GM04504 (cell line): ENCODE measurements at places on chromosomes 1 and 21.

GRCh38 chr1:91455896-91456295 lies 44.8 kb upstream of the CDC7 start:
- no peak for DNase-seq

- no peak for DNase-seq
Observed at GRCh38 chr1:14220324-14220723, 378.2 kb upstream of the KAZN start.

- DNase-seq = peak; percentile 63
Observed at GRCh38 chr1:236064674-236065508, at the start of gene NID1. Gene NID1 (minus strand): TSS chr1:236065090. CDS start chr1:236065079, 11 bp downstream.

GRCh38 chr1:91993256-91993655 lies 36.5 kb upstream of the EPHX4 start:
- DNase-seq = no peak

GRCh38 chr1:159921700-159922504 lies 3.4 kb downstream of the TAGLN2 start:
- DNase-seq = no peak

GRCh38 chr1:12012560-12013316 lies 6.6 kb upstream of the MIIP start:
- no peak for DNase-seq

GRCh38 chr1:47231301-47232186 lies 481 bp downstream of the TAL1 start:
- DNase-seq = peak; percentile 8

- DNase-seq = no peak
Observed at GRCh38 chr1:150890033-150890416, 3.1 kb downstream of the CTXND2 start.

GRCh38 chr1:116556289-116557006 lies 14.4 kb downstream of the CD58 start:
- DNase-seq = peak; percentile 30

DNA sequence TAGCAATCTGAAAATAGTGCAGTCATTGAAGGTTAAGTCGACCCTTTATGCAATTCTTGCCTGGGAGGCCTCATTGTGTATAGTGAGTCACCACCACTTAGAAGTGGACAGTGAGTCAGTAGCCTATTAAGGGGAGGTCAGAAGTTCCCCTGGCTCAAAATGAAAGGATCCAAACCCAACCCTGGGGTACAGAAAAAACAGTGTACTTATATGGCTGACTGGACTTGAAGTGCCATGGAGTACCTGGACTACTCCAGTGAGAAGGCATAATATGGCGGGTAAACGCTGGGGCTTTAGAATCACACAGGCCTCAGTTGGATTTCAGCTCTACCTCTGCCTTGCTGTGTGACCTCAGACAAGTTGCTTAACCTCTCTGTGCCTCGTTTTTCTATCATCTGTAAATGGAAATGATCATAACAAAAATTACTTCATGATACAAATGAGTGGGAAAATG lies 2.2 kb upstream of the BCL9 start:
- peak; percentile 87 for DNase-seq

GRCh38 chr1:229596925-229597699 lies 28.8 kb downstream of the TAF5L start:
- peak; percentile 63 for DNase-seq

- DNase-seq = no peak
Observed at GRCh38 chr1:98021126-98021525, 100.3 kb upstream of the DPYD start.

- peak; percentile 95 for DNase-seq
Observed at GRCh38 chr1:31843506-31843905, 27.7 kb upstream of the SPOCD1 start.

DNA sequence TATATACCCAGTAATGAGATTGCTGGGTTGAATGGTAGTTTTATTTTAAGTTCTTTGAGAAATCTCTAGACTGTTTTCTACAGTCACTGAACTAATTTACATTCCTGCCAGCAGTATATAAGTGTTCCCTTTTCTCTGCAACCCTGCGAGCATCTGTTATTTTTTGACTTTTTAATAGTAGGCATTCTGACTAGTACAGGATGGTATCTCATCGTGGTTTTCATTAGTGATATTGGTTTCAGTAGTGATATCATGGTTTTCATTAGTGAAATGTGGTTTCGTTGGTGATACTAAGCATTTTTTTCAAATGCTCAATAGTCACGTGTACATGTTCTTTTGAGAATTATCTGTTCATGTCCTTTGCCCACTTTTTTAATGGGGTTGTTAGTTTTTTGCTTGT lies 316.8 kb downstream of the PTBP2 start:
- DNase-seq = no peak

DNA sequence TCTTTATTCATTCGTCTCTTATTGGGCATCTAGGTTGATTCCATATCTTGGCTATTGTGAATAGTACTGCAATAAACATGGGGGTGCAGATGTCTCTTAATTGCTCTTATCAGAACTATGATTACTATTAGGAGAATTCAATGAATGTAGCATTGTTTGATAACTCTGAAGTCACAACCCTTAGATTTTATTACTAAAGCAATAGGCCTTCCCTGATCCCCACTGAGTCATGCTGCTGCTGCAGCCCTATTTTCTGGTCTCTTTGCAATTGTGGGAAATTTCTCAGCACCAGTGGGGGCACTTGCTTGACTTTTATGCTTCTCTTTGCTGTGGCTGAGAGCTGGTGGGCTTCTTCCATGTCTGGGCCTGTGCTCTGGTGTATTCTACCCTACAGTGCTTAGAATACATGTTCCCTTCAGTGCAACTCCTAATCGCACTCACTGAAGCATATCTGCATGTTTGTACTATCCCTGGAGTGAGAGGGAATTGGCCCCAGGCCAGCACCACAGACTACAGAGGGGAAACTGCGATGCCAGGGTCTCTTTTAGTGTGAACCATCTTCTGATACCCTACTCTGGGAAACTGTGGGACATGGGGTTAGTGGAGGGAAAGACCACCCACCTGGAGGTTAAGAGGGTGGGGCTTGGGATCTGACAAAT lies 52.2 kb upstream of the ROR1 start:
- no peak for DNase-seq

- no peak for DNase-seq
Observed at GRCh38 chr1:95497566-95497965, 263.6 kb downstream of the RWDD3 start.

GRCh38 chr1:44408212-44408582 lies 3.1 kb downstream of the RNF220 start:
- no peak for DNase-seq

DNA sequence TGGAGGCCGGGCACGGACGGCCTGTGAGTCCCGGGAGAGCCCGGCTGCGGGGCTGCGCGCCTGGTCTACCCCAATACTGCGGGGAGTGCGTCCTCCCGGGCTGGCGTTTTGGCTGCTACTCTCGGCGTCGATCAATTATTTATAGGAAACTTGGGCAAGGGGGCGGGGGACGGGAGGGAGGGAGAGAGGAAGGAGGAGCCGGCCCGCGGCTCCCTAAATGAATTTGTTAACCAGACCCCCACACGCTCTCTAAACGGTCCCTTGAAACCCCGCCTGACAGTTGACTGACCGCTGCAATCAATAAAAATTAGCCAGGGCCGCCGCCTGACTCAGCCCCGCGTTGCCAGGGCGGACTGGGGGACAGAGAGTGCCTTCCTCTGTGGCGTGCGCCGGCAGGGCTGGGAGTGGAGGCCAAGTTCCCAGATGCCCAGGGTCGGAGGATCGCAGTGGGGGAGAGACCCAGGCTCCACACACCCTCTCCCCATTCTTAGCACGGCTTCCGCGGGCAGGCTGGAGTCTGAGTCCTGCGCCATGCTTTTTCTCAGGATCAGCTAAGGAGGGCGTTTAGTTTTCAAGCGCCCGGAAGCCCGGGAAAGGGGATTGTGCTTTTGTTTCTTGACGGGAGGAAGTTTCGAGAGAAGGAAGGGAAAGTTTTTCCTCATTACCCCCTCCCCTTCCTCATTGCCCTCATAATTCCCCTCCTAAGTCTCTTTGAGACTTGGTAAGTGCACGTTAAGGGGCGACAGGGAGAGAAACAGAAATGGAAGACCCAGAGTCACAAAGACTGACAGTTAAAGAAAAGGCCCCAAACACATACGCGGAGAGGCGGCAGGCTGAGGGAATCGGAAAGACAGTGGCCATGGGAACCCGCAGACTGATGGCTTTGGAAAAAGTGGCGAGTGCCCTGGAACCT lies 6.2 kb downstream of the PAX7 start:
- no peak for DNase-seq

- DNase-seq = no peak
Observed at GRCh38 chr1:115712911-115713609, 55.5 kb downstream of the CASQ2 start.

DNA sequence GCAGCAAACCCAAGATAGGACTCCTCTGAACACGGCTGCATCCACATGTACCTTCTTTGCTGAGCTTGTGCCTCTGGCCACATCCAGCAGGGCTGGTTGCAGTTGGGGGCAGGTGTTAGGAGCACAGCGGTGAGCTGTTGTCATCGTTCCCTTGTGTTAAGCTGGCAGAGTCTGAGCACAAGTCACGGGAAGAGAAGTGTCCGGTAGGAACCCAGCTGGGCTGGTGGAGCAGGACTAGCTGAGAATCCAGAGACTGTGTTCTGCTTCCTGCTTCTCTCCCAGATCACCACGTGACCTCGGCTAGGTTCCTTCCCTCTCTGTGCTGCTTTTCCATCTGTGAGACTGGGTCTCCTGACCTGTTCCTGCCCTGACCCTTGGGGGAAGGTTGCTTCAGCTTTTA lies 105.1 kb downstream of the PCBP3 start:
- DNase-seq = no peak

DNA sequence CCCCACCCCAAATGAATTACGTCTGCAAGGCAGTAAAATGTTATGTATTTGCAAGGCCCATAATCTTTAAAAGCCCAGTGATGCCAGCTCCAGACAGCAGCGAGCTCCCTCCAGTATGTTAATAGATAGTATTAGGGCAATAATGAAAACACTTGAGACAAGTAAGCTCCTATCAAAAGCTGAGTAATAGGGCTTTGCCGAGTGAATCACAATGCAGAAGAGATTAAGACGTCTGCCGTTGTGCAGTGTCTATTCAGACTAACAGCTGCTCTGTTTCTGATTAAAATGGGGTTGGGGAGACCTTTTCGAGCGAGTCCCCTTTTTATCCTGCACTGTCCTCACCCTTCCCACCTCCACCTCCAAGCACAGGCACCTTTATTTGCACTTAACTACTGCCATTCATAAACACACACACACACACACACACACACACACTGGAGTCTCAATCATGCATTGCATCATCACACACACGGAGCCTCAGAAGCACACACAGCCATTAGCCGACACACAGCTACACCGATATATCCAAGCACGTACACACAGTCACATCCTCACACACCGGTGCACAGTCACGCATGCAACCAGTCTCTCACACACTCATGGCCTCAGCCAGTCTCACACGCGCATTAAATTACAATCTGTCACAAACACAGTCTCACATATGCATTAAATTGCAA lies 46.0 kb upstream of the FOXO6 start:
- no peak for DNase-seq

GRCh38 chr21:39014747-39015146 lies 168.5 kb downstream of the PSMG1 start:
- DNase-seq = peak; percentile 70

DNA sequence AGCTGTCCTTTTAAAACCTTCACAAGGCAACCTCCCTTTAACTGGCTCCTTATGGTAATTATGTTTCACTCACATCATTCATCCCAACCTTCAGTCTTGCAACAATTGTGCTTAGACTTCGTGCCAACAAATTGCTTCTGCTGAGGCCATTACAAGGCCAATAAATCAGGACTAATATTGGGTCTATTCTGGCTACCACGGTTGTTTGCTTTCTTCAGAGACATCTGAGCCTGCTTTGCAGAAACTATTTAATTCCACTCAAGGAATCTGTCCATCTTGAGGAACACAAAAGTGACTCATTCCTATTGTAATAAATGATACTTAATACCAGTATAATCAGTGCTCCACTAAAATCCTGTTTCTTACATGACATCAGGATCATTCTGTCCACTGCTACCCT lies 2.6 kb upstream of the GSTM4 start:
- DNase-seq = no peak

- DNase-seq = no peak
Observed at GRCh38 chr1:53590104-53590503, 130.9 kb downstream of the DMRTB1 start.

- DNase-seq = no peak
Observed at GRCh38 chr1:205733438-205734175, 16.4 kb downstream of the NUCKS1 start.

GRCh38 chr1:11704691-11705475 lies 13.4 kb downstream of the DRAXIN start:
- no peak for DNase-seq

GRCh38 chr1:238248356-238248755 lies 357.6 kb upstream of the ZP4 start:
- DNase-seq = no peak

DNA sequence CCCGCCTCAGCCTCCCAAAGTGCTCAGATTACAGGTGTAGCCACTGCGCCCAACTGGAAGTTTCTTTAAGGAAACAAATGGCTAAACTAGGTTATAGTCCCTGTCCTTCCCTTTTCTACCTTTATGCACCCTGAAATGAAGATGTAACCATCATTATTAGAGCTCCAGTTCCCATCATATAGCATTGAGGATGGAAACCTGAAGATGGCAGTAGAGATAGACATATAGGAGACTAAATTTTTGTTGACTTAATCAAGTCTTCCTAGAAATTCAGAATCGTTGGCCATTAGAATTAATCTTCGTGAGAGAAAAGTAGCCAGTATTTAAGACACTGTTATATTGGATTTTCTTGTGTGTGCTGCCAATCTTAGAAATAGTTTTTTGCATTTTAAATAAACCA lies 1016.3 kb upstream of the NCAM2 start:
- DNase-seq = no peak

- DNase-seq = peak; percentile 70
Observed at GRCh38 chr1:56934430-56935060, 31.3 kb downstream of the C8B start.

DNA sequence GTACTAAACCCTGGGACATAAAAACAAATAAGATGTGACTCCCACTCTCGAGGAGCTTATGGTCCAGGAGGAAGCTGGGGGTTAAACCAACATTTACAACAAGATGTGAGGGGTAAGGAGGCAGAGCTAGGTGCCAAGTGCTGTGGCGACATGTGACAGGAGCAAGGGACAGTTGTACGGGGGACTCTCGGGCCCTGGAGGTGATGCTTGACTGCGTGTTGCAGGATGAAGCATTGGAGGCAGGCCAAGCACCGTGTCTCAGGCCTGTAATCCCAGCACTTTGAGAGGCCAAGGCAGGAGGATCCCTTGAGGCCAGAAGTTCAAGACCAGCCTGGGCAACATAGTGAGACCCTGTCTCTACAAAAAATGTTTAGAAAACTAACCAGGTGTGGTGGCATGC lies 36.8 kb downstream of the ATP5PO start:
- DNase-seq = no peak
